ENCODE measurements at places on chromosomes 16 and 17.
A peak's percentile ranks its signal among the peaks of the same experiment; 100 is the strongest.

DNA sequence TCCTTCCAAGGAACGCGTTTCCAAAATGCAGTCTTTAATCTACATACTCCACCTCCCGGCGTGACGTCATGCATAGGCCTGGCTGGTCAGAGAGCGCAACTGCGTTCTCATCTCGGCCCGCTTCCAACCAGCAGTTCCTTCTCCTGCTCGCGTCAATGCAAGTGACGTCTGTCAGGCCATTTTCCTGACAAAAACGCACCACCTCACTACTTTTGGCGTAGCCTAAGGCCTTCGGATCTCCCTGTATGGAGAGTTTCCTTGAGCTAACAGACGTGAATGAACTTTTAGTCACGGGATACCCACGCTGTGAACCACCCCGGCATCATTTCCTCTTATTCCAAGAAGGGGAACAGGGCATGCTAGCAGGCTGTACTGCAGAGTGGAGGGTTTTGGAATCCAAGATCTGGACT is 25.0 kb downstream of the TEX14 start:
- DNase-seq, result peak; percentile 76

- DNase-seq, result no peak
Observed at GRCh38 chr17:16406742-16407674, 8.4 kb upstream of the TRPV2 start.

- DNase-seq, result no peak
Observed at GRCh38 chr17:47983492-47984223, 12.7 kb downstream of the CDK5RAP3 start.

DNA sequence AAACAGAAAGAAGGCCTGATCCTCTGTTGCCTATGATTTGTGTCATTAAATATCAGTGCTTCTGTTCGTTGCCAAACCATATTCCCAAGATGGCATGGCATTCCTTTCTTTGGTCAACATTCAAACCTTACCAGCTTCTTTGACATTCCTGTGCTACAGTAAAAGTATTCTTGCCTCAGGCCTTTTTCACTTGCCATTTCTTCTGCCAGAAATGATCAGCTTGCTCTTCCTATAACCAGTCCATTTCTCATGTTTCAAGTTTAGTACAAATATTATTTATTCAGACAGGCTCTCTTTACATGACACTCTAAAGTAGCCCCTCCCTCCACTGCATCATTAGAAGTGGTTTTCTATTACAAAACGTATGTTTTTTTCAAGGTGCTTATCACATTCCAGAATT is 278.3 kb downstream of the KCNJ2 start:
- no peak for DNase-seq

- DNase-seq, result no peak
Observed at GRCh38 chr17:58092797-58093385, 9.7 kb downstream of the DYNLL2 start.

DNA sequence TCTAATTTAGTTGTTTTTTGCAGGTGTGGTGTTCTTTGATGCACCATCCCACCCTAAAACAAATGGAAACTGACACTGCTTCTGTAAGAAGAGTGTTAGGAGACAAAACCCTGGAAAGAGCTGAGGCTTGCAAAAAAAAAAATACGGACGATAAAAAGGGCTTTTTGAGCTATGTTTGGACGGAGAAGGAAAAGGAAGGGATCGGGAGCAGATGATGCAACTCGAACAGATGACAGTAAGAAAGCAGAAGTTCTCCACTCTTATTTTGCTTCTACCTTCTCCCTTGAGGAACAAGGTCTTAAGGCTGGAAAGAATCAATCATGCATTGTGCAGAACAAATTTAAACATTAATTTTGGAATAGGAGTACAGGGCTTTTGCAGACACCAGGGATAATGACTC is 136.7 kb downstream of the MAF start:
- no peak for DNase-seq

- DNase-seq, result no peak
Observed at GRCh38 chr16:57159447-57159846, 26.4 kb downstream of the PSME3IP1 start.

- no peak for DNase-seq
Observed at GRCh38 chr17:73360961-73361761, 49.4 kb upstream of the CDC42EP4 start.

GRCh38 chr16:88743693-88744576 is 37.6 kb downstream of the CTU2 start:
- DNase-seq, result peak; percentile 17

- no peak for DNase-seq
Observed at GRCh38 chr16:56226845-56227525, 35.7 kb downstream of the GNAO1 start.

- DNase-seq, result no peak
Observed at GRCh38 chr16:84318091-84318975, 23.7 kb downstream of the WFDC1 start.

DNA sequence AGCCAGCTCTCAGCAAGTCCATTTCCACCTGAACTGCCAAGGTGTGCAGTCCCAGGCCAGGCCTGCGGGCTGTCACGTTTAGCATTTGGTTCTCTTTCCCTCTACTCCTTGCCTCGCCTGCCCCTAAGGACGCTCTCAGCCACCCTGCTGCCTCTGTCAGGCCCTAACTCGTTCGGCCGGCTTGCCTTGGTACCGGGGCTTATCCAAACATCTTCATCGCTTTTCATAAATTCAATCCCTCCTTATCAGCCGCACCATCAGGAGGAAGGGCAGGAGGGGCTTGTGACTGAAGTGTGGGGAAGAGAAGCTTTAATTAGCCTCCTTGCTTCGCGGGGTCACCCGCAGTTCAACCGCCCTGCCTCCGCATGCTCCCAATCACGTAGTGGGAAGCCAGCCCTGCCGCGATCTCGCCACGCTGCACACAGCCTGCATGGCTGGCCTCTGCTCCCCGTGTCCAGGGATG is 231.1 kb downstream of the SOX9 start:
- no peak for DNase-seq

- DNase-seq, result no peak
Observed at GRCh38 chr17:43469145-43469544, 14.6 kb upstream of the DHX8 start.

DNA sequence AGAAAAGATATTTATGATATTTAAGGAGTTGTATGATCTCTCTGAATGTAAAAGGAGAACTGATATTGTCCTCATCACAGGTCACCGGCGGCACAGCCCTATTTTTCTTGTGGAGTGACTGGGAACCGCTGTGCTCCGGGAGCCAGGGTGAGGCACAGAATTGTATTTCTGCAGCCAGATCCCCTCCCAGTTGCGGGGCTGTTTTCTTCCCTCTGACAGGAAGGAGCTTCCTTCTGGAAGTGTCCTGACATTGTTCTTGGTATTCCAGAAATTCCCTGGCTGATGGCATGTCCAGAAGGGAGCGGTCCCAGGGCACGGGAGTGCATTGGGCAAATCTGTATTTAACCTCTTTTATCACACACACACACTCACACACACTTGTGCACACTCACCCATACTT is 268.6 kb upstream of the FOXF1 start:
- DNase-seq, result no peak

GRCh38 chr16:14606102-14606501 is 24.0 kb downstream of the PARN start:
- DNase-seq, result no peak

- peak; percentile 22 for DNase-seq
Observed at GRCh38 chr17:70552230-70552981, 383.1 kb downstream of the KCNJ2 start.

GRCh38 chr16:3879258-3879886 is 1.1 kb downstream of the CREBBP start:
- no peak for DNase-seq

DNA sequence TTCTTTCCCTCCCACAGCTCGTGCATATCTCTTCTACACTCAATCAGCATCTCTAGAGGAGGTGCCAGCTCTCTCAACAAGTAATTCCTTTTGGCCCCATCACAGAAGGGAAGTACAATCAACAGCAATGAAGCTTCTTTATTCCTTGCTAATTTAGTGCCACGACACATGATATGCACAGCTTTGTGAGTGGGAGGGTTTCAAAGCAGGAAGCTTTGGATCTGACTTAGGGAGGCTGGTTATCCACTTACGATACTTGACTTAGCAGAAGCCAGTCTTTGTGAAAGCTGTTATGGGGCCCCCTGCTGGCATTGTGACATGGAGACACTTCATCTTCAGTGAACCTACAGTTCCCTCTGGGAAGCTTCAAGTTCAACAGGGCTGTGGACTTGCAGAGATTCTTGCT is 81.0 kb downstream of the TMEM100 start:
- DNase-seq, result peak; percentile 25

- no peak for DNase-seq
Observed at GRCh38 chr16:12901597-12902461, at the start of gene SHISA9. Gene SHISA9 (plus strand): TSS chr16:12901598.

GRCh38 chr17:31509095-31509804 is 117.8 kb downstream of the RAB11FIP4 start:
- no peak for DNase-seq

DNA sequence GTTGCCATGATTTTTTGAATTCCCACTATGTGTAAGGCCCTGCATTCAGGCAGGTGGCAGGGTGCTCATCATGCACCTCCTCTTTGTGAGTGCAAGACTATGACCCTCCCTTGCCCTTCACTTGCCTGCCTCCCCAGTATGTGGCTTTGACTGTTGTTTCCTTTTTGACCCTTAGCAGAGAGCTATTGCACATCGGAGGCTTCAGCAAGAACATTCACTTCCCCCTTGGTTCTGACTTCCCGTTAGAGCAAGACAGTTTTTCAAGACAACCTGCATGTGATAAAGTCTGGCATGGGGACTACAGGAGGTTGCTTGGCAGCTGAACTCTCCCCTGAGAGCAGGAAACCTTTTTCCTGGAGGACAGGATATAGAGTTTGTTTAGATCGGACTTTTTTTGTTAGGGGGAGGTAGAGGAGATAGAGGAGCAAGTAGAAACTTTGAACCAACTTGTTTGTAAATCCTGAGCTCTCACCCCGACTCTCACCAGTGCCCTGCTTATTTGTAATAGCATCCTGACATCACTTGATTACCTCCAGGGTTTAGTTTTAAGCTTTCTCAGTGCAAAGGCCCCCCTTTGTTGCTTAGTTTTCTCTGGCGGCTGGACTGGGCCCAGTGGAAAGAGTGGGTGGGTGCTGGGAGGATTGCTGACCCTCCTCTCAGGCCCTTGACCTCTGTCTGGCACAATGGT is 34.3 kb downstream of the LIMD2 start:
- no peak for DNase-seq

DNA sequence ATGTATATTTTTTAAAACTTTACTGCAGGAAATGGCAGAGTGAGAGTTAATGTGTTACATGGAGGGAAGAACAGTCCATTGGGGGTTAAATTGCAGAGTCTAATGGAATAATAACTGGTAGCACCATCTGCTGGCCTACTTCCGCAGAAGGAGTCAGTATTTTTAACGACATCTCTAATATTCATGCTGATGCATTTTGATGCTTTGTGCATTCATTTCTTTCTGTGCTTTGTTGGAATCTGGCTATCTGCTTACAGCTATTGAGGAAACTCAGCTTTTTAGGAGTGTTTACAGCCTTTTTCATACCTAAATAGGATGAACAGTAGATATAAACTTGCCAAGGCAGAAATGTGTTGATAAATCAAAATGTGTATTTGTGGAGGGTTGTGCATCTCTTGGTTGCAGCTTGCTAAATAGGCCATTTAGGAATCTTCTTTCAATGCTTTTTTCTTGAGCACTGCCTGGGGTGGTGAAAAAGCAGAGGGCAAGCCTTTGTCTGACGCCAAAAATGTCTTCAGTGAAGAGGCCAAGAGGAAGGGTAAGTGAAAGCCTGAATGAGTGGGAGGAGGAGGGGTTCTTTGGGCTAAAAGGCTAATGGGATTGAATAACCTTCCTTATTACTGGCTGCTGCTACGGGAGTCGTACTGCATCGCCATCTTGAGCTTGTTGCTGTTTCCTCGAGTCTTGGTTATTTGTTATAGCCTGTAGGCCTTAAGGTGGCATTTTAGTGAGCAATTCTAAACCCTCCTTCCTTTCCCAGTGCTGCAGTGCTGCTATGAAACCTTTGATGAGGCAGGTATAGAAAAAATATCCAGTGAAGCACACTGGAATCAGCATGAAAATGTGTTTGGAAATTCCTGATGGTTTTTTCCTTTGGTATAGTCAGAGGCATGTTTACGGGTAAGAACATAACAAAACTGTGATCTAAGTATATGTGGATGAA is 153.3 kb downstream of the CHD9 start:
- peak; percentile 65 for DNase-seq

DNA sequence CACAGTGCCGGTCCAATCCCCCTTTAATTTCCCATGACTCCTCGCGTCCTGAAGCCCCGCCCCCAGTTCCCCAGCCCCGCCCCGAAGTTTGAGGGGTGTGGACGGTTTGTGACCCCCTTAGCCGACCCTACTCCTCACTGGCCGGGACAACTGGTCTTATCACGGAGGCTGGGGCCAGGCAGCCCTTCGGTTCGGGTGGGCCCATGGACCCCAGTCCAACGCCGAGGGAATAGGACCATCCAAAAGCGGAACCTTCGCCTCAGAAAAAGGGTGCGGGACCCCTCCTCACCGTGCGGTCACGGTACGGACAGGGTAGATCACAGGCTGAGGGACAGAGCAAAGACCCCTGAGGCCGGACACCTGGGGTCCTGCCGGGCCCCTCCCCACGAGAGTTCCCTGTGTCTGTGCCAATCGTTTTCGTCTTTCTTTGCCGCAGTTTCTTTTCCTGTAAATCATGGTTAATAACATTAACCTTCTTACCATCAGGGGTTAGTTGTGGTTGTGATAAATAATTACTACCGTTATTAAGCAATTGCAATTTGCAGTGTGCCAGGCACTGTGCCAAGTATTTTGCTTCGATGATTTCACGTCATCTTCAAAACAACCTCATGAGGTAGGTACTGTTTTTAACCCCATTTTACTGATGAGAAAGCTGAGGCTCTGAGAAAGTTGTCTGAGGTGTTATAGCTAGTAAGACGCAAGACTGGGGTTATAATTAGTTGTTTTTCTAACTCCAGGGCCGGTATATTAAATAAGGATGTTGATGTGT is 543 bp downstream of the TMUB2 start:
- no peak for DNase-seq

GRCh38 chr17:55730380-55730779 is 7.7 kb upstream of the TMEM100 start:
- no peak for DNase-seq

DNA sequence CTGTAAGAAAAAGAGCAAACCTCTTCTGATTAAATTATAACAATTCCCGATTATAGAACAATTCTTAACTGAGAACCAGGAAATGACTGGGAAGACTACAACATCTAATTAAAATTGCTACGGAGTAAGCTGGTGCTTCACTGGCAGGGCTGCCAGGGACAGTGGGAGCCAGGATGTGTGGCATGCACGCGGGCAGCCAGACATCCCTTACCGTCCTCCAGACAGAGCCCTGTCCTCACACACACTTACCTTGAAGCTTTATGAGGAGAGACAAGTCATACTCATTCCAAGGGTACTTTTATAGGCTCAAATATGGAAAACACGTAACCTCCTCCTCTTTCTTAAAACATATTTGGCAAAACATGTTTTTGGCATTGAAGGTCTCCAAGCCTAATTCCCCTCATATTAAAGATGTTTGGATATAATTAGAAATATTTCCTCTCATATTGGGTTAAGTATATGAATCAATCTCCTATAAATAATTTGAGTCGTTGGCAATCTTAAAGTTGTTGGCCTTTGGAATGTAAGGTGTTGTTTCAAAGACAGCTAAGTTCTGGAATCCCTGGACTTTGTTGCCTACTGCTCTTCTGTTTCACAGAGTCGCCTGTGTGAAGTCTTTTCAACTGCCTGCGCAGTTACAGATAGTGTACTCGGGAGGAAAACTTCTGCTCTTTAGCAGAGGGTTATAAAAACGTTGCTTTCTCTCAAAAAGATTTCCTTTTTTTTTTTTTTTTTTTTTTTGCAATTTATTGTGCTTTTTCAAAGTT is at the start of gene MYH1:
MYH1 (minus strand) TSS at position 272 of the 767 bp plus-strand sequence. CDS start 1,900 bp downstream, outside the sequence.
- no peak for DNase-seq

GRCh38 chr16:49563666-49564065 is 190.1 kb downstream of the C16orf78 start:
- no peak for DNase-seq

GRCh38 chr16:75099738-75100602 is 16.6 kb downstream of the LDHD start:
- DNase-seq, result no peak

All from NCI-H2029 (cell line).